AML-193 (cell line): ENCODE measurements at places on chromosomes 7 and 10.
A peak's percentile ranks its signal among the peaks of the same experiment; 100 is the strongest.

DNA sequence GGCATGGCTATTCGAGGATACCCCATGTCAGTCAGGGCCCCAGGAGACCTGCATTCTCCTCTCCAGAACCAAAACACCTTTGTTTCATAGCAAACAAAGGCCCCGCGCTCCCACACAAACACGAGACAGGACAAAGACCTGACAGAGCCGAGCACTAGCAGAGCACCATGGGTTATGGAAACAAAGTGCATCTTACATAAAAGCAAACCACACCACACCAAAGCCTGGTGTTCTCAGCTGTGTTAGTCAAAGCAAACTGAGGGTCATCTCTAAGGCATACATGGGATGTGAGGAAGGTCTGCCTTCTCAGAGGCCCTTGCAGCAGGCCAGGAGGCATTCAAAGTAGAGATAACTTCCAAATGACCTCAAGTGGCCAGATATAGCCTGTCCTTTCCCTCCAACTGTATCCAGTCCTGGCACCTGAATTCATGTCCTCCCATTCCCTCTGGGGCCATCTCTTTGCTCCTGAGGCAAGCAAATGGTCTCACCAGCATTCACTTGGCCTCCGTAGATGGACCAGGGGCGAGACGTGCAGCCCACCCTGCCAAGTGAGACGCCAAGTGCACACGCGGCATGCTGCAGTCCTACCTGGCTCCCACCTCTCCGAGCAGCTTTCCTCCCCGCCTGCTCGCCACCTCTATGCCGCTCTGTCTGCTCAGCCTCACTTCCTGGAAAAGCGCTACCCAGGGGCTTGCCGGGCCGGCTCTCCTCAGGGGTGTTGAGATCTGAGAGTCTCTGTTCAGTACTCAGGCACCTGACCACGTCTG is 45.3 kb upstream of the PDLIM1 start:
- no peak for DNase-seq

DNA sequence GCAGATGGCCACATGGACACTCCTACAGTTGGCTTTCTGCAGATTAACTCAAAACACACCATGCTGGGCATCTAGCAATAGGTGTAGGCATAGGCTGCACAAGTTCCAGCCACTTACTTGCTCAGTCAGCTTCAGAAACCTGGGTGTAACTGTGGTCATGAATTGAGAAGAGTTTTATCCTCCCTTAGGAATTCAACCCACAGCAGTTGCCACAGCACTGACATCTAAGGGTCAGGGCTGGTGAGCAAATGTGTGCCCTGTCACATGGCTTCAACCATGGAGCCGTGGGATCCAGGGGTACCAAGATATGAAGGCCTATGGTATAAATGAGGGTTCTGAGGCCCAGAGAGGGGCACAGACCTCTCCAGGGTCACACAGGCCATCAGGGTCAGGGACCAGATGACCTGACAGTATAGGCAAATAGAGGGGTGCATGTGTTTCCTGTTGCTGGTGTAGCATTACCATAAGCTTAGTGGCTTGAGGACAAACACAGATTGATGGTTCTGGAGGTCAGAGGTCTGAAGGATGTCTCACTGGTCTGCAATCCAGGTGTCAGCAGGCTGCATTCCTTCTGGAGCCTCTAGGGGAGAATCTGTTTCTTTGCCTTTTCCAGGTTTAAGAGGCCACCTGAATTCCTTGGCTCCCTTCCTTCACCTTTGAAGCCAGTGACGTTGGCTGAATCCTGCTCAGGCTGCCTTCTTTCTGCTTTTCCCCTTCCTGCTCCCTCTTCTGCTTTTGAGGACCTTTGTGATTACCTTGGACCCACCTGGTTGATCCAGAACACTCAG is 24.1 kb downstream of the MINDY4 start:
- DNase-seq = no peak

GRCh38 chr10:122165484-122166276 is 105.4 kb upstream of the BTBD16 start:
- DNase-seq = no peak

DNA sequence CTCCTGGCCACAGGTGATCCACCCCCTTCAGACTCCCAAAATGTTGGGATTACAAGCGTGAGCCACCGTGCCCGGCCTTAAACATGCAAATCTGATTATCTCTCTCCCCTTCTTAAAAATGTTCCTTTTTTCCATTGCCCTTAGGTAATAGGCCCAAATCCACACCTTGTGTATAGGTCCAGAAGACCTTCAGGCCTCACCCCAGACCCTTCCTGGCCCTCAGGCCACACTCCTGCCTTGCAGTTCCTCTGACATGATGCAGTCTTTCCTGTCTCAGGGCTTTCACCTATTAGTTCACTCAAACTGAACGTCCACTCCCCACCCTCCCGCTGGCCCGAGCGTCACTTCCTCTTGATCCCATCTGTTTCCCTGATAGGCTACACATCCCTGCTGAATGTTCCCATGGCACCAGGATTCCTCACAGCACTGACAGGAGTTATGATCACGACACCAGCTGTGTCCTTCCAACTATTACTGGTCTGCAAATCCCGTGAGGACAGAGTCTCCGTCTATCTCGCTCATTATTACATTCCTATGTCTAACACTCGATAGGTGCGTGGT is 46.4 kb downstream of the DENND2A start:
- DNase-seq = no peak

GRCh38 chr10:98339799-98340198 is 71.8 kb upstream of the LOXL4 start:
- no peak for DNase-seq

DNA sequence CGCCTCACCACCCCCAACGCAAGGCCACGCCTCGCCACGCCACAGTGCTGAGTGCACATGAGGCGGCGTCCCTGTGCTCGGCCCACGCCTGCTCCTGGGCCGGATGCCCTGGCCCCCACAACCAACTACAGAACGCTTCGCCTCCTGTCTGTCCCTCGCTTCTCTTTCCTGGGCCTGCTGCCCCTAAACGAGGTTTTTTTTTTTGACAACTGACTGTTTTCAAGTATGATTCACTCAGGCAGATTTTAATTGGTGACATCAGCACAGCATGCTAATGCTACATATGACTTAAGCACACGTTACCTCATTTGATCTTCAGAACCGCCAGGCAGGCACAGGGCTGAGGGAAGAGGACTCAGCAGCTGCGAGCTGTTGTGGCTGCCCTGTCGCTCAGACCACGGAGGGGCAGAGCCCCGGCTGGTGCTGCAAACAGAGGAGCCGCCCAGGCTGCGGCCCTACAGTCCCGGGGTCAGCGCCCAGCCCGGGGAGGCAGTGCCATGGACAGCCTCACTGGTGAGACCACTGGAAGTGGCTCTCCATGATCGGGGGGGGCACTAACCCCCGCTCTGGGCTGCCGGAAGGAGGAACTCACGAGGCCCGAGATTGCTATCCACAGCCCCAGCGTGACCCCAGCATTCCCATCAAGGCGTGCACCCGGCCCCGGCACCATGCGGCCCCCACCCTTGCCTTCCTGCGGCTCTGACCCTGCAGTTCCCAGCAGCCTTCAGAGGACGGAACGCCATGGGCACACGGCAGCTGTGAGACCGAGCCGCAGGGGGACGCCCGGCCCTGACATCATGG is 212.8 kb downstream of the MAD1L1 start:
- DNase-seq = peak; percentile 22

- no peak for DNase-seq
These were observed 262.0 kb upstream of the ZMIZ1 start for GRCh38 chr10:78806681-78807221.

GRCh38 chr10:21011433-21012018 is 114.4 kb upstream of the NEBL start:
- no peak for DNase-seq

DNA sequence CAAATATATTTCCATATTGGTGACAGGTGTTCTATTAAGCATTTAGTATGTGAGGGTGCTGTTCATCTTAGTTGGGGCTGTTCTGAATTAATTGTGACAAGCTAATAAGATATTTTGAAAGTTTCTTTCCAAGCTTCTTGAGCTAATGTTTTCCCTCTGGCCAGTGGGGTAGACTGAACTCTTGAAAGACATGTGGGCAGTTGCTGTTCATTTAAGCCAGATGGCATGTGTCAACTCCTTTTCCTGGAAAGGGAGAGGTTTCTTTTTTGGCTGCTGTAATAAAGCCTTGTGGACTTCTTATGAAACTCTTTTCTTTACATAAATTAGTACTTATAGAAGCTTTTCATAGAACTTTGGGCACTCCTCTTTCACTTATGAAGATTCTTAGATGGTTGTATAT is 21.7 kb downstream of the RAB18 start:
- DNase-seq = peak; percentile 65

DNA sequence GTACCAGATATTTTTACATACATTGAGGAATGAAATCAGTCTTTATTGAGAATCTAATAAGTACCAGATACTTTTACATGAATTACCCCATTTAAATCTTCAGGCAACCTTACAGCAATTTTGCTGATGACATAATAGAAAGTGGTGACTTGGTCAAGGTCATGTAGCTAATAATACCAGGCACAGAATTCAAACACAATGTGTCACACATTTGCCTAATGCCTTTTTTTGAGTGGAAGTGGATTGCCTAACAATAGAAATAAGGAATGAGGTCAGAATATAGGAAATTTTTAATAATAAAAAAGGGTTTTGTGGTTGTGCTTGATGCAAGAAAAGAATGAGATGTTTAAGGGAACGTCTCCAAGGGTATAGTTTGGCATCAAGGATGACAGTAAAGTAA is 466.6 kb upstream of the IGFBP3 start:
- no peak for DNase-seq

DNA sequence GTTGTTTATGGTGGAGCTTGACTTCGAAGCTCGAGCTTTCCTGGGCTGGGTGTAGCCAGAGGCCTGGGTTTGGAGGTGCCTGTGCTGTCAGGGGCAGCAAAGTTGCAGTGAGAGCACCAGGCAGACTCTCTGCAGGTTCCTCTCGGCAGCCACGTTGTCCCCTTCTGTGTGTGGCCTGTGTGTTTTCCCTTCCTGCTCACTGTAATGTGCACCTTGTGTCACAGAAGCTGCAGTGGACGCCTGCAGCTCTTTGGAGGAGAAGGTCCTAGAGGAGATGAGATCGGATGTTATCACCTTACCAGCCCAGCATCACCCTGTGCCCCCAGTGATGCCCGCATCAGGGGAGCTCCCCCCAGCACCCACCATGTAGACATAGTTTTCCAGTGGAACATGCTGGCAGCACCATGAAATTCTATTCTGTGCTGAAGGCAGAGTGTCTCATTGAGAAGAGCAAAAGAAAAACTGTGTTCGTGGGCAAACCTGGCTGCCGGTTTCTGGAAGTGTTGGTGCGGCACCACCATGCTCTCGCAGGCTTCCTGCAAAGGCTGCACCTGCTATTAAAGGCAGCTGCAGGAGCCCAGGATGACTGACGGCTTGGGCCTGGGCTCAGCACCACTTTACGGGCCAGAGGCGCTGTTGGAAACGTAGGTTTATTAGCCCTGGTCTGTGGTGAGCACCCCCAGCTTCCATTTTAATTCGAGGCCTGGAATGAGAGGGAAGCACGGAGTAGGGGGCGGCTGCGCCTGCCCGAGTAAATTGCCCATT is 609.8 kb upstream of the FOXK1 start:
- DNase-seq = no peak

DNA sequence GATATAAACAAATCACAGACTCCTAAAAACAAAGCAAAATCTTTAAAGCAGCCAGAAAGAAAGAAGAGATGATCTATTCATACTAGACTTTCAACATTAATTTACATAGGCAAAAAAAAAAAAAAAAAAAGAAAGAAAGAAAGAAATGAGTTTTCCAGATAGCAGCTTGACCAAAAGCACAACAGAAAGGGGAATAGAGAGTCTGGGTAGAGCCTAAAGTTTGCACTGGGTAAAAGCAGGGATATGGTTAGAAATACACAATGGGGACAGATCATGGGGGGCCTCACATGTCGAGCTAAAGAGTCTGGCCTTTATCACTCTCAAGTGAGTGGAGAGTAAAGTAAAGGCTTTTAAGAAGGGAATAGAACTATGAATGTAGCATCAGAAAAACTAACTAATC is 169.8 kb downstream of the SGMS1 start:
- no peak for DNase-seq

- no peak for DNase-seq
These were observed 83.4 kb downstream of the ZRANB1 start for GRCh38 chr10:125025341-125025740.

- no peak for DNase-seq
These were observed 11.7 kb downstream of the HSPA12A start for GRCh38 chr10:116730464-116731260.

DNA sequence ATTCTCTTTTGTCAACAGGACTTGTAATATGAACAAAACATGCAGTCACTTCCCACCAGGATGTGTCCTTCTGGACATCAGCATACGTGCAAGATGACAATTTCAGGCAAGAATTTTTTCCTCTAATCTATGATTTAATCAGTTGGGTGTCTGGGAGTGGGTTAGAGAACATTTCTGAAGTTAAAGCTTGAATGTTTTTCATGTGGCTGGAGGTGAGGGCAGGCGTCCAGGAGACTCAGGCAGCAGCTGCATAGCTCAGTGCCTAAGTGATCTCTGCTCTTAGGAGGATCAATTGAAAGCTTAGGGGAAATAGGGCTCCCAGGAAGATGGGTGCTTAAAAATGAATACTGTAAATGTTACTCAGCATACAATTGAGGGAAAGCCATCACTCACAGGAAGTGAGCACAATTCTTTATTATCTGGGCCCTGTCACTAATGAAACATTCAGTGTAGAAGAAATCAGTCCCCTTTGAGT is 457.6 kb upstream of the KLF6 start:
- no peak for DNase-seq

DNA sequence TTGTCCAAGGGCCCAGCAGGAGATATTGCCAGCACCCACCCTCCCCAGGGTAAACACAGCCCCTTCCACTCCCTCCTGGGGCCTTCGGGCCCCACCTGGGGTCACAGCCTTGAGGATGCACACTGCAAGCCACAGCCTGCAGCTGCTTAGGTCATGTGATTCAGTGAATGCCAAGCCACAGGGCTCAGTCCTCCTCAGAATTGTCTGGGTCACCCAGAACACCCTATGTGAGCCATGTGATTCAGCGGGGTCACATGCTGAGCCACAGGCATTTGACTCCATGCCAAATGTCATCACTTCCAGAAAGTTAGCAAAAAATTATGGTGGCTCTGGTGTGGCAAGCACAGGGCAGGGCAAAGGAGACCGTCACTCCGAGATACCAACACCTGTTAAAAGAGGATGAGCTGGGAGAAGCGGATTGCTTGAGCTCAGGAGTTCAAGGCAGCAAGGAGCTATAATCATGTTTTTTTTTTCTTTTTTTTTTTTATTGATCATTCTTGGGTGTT is 17.2 kb upstream of the PSAP start:
- no peak for DNase-seq

DNA sequence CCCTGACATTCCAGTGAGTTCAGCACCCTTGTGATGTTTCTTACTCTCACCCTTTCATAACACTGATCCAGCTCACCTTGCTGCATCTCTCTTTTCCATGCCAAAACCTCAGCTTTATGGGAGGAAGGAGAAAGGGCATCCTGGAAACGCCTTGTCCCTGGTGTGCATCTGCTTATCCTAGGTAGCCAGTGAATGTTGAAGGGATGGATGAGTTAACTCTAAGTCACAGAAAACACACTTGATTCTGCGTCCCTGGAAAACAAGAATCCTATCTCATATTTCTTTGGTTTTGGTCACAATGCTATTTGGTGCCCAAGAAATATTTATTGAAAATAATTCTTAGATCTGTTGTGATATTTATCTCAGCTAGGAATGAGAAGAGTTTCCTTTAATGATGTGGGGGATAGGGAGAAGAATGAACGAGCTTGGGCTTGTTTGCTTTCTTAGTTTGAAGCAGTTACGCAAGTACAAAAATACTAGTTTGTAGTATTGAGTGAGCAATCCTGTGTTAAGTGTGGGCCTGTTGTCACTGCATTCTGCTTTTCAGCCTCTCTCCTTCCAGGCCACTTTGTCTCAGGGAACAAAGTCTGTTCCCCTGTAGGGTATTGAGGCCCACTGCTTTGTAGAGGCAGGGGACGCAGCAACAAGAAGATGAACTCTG is 126.5 kb downstream of the ARID5B start:
- DNase-seq = no peak
